Stimulated activated CD4-positive, alpha-beta T cell treated with anti-CD3 and anti-CD28 coated beads, Interleukin-12 subunit alpha, Interleukin-12 subunit beta, amount 100 ng/mL, for 48 hours (primary cell): ENCODE measurements at places on chromosomes 2 and 18.

DNA sequence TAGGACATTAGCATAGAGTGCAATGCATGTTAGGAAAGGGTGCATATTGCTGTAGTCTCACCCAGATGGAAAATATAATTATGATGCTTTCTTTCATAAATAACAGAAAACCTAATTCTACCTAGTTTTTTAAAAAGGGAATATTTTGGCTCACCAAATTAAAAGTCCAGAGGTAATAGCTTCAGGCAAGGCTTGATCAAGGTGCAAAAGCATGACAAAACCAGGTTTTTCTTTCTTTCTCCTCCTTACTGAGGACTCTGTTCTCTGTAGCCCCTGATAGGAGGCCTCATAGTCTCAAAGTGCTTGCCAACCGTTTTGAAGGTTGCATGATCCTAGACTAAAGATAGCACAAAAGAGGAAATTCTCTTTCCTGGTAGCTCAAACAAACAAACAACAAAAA lies 349.9 kb downstream of the CTNNA2 start:
- DNase-seq: no peak

DNA sequence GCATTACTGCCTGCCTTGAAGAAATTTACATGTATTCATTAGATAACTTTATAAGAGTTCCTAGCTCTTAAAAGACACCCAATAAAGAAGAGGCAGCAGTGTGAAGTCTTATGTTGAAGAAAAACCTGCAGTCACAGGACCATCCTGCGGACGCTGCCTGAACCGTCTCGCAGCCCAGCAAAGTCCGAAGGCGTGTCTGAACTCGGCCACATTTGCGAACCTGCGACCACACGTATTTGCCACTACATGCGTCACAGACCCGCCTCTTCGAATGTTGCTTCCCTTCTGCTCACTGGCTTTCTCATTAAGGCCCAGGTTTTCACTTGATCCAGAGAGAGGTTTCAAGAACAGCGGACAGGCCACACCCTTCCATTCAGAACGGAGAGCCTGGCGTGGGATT lies 41.2 kb downstream of the CNGA3 start:
- no peak for DNase-seq

DNA sequence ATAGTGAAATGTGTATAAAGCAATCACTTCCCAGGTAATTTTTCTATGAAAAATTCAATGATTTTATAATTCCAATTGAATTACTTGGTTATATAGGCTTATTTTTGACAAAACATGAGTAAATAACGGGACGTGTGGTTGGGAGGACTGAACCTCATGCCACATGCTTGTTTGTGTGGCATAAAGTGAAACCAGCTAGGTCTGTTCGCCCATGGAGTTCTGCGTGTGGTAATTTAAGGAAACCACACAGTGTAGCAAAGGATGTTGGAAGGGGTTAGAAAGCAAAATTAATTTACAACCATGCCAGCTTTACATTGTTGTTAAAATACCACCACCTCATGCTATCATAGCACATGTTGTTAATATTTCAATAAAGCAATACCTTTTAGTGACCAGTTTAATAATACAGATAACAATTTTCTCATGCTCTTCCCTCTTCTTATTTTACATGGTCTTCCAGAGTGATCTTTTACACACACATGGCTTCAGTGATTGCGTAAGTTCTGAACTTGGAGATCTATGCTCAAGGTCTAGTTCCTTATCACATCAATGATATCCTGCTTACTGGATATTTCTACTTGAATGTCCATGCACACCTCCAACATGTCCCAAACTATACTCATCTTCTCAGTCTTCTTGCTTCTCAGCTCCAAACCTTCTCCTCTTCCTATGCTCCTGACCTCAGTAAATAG lies 156.4 kb upstream of the ITGA4 start:
- no peak for DNase-seq

DNA sequence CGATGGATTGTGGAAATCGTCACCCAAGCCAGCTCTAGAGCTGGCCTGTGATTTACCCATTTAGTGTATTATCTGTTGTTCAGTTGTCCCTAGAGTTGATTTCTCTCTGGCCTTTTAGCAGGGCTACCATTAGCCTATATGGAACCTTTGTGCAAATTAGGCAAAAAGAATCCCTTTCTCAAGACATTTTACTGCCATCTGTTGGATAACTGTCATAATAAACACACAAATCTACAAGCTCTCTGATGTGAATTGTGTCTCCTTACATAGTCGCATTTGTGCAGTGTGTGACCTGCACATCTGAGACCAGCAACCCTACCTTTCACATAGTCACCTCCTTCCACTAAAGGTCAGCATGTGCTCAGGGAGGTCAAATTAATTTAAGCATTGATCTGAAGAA lies 34.0 kb downstream of the LOXHD1 start:
- no peak for DNase-seq

DNA sequence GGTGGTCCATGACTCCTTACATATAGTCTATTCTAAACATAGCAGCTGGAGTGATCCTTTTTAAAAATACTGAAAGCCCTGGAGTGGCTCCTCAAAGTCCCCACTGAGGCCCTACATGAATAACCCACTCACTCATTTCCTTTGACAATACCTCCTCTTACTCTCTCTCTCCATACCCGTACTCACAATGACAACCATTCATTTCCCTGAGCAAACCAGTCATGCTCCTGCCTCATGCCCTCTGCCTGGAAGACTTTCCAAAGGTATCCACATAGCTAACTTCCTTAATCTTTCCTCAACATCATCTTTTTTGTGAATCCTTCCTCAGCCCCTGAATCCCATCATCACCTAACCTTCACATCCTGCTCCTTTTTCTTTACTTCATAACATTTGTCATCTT lies 102.6 kb downstream of the BAZ2B start:
- DNase-seq: no peak

GRCh38 chr18:24470805-24471204 lies 10.4 kb downstream of the HRH4 start:
- DNase-seq: no peak

DNA sequence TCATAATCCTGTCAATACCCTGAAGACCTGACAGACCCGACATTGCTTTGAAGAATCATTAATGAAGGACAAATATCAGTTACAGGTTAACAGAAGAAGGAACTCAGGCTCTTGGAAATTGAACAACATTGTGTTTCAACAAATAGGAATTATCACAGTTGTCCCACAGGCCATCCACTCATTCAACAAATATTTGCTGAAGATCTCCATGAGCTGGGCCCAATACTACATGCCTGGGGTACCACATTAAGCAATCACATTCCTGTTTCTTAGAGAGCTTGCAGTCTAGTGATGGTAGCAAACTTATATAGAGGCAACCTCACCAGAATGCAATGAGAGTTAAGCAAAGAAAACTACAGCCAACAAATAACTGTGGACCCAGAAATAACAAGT lies 671.6 kb upstream of the ACVR2A start:
- DNase-seq: no peak

DNA sequence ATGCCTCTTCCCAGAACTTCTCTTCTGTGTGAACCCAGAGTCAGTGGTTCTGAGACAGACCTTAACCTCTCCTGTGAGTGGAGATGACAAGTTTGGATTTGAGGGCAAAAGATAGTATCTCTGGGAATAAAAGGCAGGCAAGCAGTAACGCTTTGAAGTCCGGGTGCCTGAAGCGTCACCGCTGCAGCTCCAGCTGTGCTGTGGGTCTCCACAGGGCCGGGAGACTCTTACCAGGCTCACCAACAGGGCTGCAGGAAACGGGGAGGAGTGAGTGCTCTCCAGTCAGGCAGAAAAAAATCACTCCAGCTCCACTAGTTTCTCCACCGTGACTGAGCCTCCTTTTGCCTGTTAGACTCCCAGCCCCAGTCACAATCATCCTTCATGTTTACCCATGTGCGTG lies 79.7 kb upstream of the MAP4K4 start:
- DNase-seq: no peak

DNA sequence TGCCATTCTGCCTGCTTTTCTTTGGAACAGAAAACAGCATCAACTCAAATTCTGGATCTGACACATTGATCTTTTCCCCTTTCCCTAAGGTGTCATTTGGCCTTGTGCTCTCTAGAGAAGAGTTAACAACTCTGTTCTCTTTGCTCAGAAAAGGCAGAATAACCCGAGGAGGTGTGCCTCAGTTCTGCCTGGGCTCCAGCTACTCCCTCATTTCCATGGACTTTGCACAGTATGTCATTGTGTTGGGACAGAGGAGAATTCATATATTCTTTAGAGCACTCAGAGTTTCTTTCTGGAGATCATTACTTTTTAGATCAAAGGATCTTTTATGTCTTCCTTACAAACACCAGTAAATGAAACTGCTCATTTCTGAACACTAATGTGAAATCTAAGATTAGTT lies 249.1 kb downstream of the PHLPP1 start:
- no peak for DNase-seq

- DNase-seq: no peak
Observed at GRCh38 chr2:128686497-128686859, 367.8 kb upstream of the HS6ST1 start.
